ENCODE measurements at places on chromosomes 7 and 10. TPM values are rescaled to one million over a fixed set of nuclear protein-coding genes. Genes with fewer than 3 reads are reported as not detected.

The GFRA1 gene
- 0.80 TPM for total RNA-seq

The FAM237B gene
- not detected for total RNA-seq

The HOXA13 gene
- total RNA-seq: 0.86 TPM

The C10orf88 gene
- 4.1 TPM for total RNA-seq

The FGF8 gene
- not detected for total RNA-seq

GRCh38 chr10:85225311-85225710, 896.9 kb downstream of the CCSER2 start:
- no peak for DNase-seq

DNA sequence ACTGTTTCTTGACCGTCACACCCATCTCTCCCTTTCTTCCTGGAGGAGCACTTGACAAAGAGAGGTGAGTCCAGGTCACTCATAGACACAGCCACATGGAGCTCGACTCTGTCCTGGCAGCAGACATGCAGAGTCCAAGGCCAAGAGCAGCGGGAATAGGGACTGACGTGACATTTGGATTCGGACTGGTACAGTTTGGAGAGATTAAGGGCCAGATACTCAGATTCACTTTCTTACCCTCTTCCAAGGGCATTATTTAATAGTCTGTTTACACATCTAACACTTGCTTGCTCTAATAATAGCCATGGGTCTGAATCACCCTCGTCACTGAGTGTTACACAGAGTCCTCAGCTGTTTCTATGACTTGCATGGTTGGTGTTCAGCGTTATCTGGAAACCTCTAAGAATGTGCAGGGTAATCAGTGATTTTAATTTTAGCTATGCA, 39.2 kb upstream of the OTUD1 start:
- peak; percentile 22 for DNase-seq

- peak; percentile 24 for DNase-seq
Observed at GRCh38 chr7:7639847-7640220, 718 bp upstream of the UMAD1 start.

- DNase-seq: peak; percentile 66
Observed at GRCh38 chr10:117175901-117176534, 21.3 kb upstream of the KCNK18 start.

GRCh38 chr7:26091933-26092332, 60.1 kb upstream of the NFE2L3 start:
- peak; percentile 69 for DNase-seq

DNA sequence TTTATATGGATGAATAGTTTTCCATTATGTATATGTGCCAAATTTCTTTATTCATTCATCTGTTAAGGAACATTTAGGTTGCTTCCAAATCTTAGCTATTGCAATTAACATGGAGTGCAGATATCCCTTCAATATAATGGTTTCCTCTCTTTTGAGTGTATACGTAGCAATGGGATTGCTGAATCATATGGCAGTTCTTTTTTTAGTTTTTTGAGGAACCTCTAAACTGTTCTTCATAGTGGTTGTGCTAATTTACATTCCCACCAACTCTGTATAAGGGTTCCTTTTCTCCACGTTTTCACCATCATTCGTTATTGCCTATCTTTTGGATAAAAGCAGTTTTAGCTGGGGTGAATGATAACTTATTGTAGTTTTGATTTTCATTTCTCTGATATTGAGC, 46.5 kb downstream of the FAS start:
- no peak for DNase-seq

DNA sequence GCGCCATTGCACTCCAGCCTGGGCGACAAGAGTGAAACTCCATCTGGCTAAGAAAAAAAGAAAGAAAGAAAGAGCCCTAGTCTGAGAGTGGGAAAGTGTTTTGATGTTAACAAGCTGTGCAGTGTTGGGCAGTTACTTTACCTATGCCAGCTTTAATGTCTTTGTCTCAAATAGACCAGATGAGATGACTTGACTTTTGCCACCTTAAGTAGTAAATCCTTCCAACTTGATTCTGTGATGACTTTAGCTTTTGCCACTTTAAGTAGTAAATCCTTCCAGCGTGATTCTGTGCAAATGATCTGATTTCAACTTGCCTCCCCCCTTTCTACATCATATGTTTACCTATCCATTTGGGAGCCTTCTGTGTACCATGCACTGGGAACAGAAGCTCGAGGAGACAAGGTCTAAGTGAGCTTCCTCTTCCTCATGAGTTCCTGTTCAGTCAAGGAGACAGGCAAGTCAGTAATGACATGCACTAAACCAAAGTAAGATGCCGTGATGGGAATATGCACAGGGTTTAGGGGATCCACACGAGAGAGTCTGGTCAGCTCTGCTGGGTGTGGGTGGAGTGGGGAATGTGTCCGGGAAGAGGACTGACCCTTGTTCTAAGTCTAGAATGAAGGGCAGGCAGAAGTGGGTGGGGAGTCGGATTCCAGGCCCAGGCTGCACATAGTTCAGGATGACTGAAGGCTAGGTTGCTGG, 17.2 kb downstream of the INPP5F start:
- DNase-seq: no peak

- DNase-seq: no peak
Observed at GRCh38 chr7:81707966-81708365, 61.9 kb downstream of the HGF start.

DNA sequence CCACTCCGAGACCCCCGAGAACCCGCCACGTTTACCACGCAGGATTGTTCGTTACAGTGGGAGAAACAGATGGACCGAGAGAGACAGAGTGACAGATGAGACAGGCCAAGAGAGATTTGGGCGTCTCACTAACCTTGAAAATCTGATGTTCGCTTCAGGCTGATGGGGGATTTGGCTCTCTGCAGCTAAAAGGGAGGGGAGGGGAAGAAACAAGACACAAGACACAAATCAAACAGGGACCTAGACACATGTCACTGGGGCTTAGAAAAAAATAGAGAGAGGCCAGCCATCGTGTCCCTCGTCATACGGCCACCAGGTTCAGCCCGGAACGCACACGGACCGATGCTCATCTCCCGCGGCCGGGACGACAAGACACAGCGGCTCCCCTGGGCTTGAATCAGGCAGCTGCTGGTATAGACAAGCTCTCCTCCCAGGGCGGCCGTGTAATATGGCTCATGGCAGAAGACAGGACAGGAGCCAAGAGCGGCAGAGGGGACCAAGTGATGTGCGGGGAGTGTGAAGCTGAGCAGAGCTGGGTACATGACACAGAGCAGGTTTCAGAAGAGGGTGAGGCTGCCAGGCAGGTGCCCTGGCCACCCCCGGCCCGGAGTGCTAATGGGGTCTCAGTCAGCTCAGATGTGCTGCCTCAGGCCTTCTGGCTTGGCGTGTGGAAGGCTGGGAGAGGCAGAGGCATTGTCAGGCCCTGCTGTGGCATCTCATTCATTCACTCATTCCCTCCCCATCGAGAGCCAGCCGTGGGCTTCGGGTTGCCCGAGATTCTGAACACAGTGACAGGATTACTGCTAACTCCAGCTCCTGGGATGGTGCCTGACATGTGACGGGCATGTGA, 88.5 kb upstream of the GNA12 start:
- DNase-seq: no peak

GRCh38 chr10:132624061-132624846, 86.7 kb downstream of the INPP5A start:
- DNase-seq: no peak

- peak; percentile 83 for DNase-seq
Observed at GRCh38 chr10:93947055-93947454, 46.7 kb upstream of the PLCE1 start.
